ENCODE measurements at places on chromosomes 3 and 15.

GRCh38 chr15:74622758-74623157 is 7.1 kb downstream of the CLK3 start:
- DNase-seq: no peak

- no peak for DNase-seq
Measured at GRCh38 chr3:134198414-134198813, 52.2 kb downstream of the RYK start.

DNA sequence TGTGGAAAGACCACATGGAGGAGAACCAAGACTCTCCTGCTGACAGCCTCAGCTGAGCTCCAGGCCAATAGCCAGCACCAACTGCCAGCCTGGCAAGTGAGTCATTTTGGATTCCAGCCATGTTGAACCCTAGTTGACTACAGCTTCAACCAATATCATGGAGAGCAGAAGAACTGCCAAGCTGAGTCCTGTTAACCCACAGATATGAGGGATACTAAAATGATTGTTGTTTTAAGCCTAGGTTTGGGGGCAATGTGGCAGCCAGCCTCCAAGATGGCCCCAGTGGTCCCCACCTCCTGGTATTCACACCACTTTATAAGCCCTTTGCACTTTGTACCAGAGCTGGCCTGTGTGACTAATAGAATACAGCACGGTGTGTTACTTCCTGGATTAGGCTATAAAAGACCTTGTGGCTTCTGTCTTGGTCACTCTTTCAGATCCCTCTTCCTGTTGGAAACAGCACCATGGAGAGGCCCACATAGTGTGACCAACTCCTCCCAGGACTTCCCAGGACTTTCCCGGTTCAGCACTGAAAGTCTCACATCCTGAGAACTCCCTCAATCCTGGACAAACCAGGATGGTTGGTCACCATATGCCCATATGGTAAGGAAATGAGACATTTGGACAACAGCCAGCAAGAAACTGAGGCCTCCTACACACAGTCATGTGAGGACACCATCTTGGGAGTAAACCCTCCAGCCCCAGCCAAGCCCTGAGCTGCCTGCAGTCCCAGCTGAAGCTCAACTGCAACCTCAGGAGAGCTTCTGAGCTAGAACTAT is 32.4 kb upstream of the CDV3 start:
- peak; percentile 67 for DNase-seq

GRCh38 chr3:9119331-9119730 is 130.1 kb downstream of the SRGAP3 start:
- DNase-seq: no peak

- DNase-seq: peak; percentile 7
Measured at GRCh38 chr15:45333550-45333949, 44.8 kb downstream of the GATM start.

- DNase-seq: no peak
Measured at GRCh38 chr3:55906896-55907295, 419.8 kb upstream of the WNT5A start.

DNA sequence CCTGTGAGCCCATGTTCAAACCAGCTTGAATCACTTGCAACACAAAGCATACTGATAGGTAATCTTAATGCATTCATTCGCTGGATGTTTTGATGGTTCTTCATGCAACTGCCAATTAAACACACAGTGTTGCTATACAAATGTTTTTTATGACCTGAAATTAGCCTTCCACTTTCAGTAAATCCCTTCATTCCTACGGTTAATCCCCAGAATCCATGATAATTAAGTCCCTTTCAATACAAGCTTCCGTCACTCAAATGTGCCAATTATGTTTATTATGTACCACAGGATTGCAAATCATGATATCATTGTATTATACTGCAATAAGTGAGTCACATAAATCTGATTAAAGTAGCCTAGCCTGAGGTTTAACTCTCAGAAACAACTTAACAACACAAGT is 14.5 kb upstream of the LYZL4 start:
- DNase-seq: no peak

GRCh38 chr15:90327311-90327710 is 24.8 kb upstream of the ZNF774 start:
- DNase-seq: no peak

DNA sequence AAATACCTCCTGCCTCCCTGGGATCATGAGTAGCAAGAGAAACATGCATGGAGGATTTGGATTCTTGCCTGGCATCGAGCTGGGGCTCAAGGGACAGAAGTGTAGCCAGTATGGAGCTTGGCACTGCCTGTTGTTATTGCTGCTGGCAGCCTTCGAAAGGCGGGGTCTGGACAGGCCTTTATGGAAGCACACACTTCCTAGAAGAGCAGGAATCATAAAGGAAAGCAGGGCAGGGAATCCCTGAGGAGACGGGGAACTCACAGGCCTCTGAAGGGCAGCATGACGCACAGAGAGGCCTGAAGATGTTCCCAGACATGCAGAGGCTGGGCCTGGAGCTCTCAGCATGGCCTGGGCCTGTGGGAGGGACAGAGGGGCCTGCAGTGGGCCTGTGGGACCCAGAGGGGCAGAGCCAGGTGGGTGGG is 18.6 kb upstream of the SLC41A3 start:
- no peak for DNase-seq

- DNase-seq: no peak
Measured at GRCh38 chr15:100569391-100569790, 32.6 kb downstream of the LINS1 start.

DNA sequence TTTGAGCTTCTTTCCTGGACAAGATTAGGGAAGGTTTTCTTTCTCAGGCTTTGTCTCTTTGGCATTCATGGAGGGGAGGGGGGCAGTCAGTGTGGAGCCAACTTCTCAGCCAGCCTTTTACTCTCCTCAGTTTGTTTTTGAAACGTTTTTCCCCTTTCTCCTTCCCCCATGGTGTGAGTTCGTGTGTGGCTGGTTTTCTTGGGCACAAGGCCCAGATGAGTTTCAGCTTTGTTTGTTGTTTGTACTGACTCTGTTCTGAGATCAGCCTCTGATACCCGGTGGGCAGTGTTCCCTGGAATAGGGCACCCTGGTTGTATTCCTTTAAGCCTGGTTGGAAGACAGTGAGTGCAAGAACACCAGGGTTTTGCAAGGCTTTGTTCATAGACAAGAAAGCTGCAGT is 168.2 kb upstream of the RARB start:
- no peak for DNase-seq

DNA sequence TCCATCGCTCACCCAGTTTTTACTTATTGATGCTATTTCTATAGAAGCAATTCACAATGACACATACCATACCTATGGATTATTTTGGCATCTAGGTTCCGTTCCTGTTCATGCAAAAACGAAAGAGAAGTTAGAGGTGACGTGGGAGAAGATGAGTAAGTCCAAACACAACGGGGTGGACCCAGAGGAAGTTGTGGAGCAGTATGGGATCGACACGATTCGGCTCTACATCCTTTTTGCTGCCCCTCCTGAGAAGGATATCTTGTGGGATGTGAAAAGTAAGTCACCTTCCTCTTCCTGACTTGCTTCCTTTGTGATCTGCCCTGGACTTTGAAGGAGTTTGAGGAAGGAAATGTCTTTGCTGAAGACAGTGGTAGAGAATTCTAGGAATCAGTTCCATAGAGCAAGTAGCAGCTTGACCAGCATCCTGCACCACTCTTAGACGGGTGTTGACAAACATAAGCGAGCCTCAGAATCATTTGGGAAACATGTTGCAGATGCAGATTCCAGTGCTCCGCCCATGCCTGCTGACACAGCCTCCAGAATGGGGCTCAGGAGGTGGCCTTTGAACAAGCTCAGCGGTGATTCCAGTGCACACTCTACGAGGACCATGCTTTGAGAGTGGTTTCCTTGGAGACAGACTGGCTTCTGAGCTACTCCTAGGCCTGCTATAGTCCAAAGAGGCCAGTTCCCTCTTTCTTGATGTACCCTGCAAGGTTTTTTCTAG is 78.4 kb upstream of the LIMD1 start:
- DNase-seq: no peak

GRCh38 chr3:141275032-141275422 is 43.4 kb downstream of the PXYLP1 start:
- DNase-seq: peak; percentile 72

- peak; percentile 4 for DNase-seq
Measured at GRCh38 chr3:121835465-121835801, 424 bp downstream of the EAF2 start.

DNA sequence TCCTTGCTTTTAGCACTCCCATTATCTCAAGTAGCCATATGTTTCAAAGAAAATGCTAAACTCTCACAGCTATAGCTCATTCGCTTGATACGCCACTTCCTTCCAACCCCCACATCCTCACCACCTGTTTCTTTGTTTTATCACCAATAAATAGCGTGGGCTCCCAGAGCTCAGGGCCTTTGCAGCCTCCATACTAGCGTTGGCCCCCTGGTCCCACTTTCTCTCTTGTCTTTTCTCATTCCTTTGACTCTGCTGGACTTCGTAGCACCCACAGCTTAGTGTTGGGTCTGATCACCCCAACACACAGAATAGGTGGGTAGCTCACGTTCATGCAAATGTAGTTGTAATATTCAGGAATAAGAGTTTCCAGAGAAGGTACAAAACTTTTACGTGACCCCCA is 4.1 kb upstream of the GPD1L start:
- DNase-seq: no peak

DNA sequence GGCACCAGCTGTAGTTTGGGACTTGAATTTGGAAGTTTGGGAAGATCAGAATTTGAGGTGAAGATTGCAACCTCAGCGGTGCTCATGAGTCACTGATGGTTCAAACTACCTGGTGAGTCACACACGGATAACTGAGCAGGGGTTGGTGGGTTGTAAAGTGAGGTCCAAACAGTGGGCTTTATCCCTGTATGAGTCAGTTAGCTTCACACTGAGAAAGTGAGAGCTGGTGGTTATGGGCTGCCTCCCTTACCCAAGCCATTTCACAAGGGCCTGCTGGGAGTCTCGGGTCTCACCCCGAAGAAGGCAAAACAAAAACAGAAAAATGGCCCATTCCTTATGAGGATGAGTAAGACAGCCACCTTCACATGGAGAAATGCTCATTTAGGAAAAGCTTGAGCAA is 77.0 kb downstream of the ITGA11 start:
- peak; percentile 80 for DNase-seq

- DNase-seq: no peak
Measured at GRCh38 chr3:26084629-26085028, 294.7 kb downstream of the OXSM start.

- no peak for DNase-seq
Measured at GRCh38 chr15:85540085-85540797, 159.8 kb downstream of the AKAP13 start.

DNA sequence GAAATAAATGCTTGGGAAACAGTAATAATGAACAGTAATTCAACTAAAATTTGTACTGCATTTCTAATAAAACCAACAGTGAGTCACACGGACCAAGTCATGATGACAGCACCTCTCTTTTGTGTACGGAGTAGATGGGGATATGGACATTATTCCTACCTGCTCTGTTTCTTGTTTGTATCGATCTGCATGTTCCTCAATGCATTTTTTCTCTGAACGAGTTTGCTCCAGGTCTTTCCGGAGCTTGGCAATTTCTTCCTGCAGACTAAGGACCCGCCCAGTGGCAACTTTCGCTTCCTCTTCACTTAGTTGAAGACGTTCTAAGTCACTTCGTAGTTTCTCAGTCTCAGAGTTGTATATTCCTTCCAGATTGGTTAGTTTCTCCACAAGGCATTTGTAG is 74.4 kb upstream of the MYO5C start:
- no peak for DNase-seq

- DNase-seq: no peak
Measured at GRCh38 chr3:55792009-55792408, 304.9 kb upstream of the WNT5A start.

GRCh38 chr3:184332370-184333090 is 4.9 kb upstream of the FAM131A start:
- peak; percentile 88 for DNase-seq

DNA sequence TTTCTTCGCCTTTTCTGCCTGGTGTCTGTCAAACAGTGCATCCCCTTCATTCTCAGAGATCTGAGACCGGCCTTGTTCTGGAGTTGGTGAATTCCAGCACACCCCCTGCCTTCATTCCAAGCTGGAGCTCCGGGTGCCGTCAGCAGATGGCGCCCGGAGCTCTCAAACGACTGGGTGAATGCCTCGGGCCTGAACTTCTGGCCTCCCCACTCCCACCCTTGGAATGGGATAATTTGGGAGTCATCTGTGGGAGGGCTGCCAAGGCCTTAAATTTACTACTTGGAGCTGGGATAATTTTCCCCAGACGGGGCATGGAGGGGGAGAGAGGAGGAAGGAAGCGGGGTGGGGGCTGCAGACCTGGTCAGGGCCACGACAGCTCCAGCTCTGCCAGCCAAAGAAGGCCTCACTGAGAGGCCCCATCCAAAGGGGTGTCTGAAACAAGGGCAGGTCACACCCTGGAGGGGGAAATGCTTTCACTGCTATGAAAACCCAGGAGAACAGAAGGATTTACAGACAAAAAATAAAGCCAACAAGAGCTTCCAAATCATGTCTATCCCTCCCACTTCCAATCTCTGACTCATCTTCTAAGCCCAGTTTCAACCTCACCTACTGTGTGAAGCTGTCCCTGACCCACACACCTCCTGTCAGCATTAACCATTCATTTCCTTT is 187.9 kb downstream of the OPA1 start:
- peak; percentile 92 for DNase-seq

DNA sequence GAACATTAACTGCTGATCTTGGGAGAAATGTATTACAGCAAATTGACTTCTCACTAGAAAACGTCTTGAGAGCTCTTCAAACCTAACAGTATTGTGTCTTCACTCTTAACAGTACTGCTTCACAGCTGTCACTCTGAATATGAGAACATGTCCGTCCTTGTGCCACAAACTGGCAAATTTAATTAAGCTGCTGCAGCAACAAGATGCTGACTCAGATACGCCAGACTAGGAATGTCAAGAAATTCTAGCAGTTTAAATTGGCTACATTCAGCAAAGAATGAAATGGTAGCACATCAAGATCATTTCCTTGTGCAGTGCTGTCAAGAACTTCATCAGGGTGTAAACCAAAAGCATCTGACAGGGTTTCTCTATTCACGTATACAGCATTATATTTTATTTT is 7.6 kb downstream of the ICE2 start:
- no peak for DNase-seq

- DNase-seq: peak; percentile 67
Measured at GRCh38 chr15:77821188-77821958, 188.7 kb upstream of the LINGO1 start.

DNA sequence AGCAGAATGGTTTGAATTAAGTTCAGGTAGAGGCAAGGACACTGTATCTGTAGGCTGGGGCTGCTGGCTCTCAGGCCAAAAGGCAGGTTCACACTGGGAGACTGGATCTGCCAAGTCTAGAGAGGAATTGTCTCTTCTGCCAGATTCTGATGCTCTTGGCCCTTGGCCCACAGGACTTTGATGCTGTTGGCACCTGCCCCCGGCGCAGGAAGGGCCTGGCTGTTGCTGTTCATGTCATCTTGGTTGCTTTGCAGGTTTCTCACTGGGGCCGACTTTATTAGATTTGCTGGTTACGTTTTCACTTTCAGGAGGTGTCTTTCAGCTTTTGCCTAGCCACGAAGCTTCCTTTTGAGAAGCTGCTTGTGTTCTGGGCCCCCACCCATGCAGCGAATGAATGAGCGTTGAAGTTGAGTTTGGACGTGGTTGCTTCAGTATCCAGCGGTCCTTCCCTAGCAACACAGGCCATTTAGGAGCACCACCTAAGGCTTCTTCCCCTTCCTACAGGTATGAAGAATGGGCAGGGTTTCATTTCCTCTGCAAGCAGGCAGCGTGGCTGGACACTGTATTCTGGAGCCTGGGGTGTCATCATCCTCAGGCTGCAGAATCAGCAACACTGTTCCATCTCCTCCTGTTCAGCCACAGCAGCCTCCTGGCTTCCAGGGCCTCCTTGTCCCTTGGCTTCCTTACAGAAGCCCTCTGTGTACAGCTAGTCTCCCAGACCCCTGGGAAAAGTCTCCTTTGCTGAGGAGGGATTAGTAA is 65.6 kb upstream of the PRR23C start:
- no peak for DNase-seq

- DNase-seq: no peak
Measured at GRCh38 chr15:47158573-47158972, 558.7 kb upstream of the SEMA6D start.

Data from H54 (cell line).